ENCODE measurements at places on chromosomes 6 and 20. TPM values are rescaled to one million over a fixed set of nuclear protein-coding genes. Genes with fewer than 3 reads are reported as not detected.

GRCh38 chr20:48503166-48503815 lies 324.5 kb downstream of the PREX1 start:
- no peak for DNase-seq

DNA sequence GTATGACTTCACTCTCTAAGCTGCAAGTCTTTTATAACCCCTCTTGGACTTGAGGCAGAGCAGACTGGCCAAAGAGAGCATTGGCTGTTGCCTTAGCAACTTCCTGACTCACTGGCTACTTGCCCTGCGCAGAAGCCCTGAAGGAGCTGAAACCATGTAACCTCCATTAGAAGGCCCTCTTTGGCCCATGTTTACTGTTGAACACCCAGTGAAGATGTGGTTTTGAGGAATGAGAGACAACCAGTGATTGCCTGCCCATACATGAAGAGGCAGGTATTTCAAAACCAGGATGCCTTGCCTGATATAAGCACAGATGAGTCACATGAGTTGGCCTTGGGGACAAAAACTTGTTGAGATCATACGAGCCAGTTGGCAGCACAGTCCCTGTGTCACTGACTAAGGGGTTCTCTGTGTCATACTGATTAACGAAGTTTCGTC lies 182.5 kb downstream of the EDN1 start:
- peak; percentile 37 for DNase-seq

DNA sequence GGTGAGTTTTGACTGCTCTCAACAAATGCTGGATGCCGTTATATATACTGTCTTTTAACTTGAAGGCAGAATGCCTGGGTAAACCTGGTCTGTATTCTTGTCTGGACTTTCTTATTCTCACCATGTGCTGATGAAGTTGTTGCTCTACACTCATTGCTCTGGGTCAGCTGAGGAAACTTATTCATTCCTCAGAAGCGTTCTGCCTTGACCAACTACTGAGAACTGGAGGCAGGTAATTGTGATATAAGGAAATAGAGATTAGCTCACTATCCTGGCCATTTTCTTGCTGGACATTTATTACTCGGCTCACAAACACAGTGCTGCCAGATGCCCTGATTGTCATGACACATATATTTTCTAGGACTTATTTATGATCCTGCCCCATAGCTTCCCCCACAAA lies 103.6 kb downstream of the DNAH8 start:
- DNase-seq: no peak

DNA sequence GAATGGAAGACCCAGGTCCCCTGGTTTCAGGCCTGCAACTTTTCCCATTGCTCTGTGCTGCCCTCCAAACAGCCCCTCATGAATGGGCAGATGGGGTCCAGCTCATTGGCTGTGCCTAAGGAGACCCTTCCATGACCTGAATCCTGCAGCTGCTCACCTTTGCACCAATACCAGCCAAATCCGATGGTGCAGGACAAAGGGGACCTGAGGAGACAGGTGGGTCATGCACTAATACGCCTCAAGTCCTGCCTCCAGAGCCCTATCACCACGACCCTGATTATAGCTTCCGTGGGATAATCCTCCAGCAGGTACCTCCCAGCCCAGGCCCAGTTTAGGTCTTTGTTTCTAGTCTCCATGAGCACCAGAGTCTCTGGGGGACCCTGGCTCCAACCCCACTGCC lies 16.8 kb downstream of the TREM1 start:
- no peak for DNase-seq

- no peak for DNase-seq
Measured at GRCh38 chr20:48892891-48893290, 28.6 kb upstream of the ARFGEF2 start.

- DNase-seq: no peak
Measured at GRCh38 chr6:170403451-170403850, 96.9 kb downstream of the FAM120B start.

GRCh38 chr6:21967056-21967974 lies 329.5 kb downstream of the PRL start:
- no peak for DNase-seq

GRCh38 chr20:37711994-37712964 lies 18.4 kb downstream of the CTNNBL1 start:
- peak; percentile 38 for DNase-seq

DNA sequence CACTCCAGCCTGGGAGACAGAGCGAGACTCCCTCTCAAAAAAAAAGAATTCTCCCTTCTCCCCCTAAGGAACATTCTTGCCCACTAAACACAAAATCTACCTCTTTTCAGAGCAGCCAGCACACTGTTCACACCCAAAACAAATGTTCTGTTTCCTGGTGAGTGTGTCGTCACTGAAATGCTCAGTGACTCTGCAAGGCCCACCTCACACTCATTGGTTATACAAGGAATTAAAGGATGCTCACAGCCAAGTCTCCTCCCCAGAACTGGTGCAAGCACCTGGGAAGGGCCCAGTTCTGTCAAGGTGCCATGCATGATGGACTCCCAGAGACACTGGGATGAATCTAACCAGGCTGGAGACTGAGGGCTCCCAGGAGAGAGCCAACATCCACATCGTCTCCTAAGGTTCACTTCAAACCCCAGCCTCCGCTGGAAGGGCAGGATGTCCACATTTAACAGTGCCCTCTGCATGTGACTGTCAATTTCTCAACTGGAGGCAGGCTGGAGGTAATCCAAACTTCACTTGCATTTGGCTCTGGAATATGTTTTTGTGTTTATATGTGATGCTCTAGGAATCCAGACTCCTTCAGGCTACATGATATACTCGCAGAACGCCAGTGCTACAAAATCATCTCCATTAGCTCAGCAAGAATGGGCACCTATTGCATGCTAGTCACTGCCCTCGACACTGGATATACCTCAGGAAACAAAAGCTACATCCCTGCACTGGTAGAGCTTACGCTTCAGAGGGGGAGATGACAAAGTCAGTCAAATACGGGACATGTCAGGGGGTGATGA lies 7.1 kb downstream of the RRBP1 start:
- DNase-seq: no peak

- DNase-seq: no peak
Measured at GRCh38 chr6:137261361-137261760, 42.2 kb upstream of the IFNGR1 start.

GRCh38 chr20:12715991-12716680 lies 292.6 kb upstream of the SPTLC3 start:
- no peak for DNase-seq

DNA sequence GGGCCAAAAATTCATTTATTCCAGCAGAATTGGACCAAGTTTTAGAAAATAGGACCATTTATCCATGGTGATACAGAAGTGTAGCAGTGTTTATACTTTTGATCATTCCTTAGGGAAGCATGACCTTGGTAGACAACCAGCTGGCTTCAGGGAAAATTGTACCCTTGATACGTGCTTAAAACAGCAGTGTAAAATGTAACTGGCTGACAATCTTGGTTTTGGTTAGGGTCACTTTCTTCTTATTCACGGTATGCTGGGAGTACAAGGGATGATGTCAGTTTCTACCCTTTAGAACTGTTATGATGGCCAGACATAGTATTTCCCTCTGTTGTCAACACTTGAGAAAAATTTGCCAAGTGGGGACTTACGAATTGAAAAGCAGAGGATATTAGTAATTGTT lies 157.1 kb downstream of the BCKDHB start:
- no peak for DNase-seq

DNA sequence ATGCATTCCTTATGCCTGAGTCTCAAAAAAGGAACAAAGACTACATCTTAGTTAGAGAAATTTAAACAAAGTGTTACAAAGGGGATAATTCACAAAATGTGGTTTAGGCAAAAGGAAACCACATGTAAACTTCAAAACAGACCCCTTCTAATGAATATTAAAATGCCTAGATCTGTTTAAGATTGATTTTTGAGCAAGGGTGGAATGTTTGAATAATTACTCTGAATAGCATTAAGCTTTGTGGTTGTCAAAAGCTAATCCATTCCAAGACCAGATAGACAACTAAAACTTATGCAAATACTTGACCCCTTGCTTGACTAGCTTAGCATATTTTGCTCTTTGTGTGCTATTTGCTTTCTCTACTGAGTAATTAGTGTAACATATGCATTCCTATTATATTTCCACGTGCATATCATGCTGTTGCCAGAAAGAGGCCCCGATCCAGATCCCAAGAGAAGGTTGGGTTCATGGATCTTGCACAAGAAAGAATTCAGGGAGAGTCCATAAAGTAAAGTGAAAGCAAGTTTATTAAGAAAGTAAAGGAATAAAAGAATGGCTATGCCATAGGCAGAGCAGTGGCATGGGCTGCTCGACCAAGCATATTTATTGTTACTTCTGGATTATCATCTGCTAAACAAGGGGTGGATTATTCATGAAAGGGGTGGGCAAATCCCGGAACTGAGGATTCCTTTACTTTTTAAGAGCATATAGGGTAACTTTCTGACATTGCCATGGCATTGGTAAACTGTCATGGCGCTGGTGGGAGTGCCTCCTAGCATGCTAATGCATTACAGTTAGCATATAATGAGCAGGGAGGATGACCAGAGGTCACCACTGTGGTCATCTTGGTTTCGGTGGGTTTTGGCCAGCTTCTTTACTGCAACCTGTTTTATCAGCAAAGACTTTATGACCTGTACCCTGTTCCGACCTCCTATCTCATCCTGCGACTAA lies 1193.4 kb upstream of the EYS start:
- no peak for DNase-seq

DNA sequence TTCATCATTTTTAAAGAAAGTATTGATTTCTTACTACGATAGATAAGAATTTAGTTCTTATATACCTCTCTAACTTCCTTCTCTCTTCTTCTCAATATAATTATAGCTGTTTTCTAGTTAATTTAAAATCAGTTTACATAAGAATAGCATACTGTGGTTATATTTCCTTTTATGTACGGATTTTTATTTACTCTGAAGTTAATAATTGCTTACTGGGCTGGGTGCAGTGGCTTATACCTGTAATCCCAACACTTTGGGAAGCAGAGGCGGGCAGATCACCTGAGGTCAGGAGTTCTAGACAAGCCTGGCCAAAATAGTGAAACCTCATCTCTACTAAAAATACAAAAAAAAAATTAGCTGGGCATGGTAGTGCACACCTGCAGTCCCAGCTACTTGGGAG lies 9.7 kb downstream of the ACSS2 start:
- no peak for DNase-seq

DNA sequence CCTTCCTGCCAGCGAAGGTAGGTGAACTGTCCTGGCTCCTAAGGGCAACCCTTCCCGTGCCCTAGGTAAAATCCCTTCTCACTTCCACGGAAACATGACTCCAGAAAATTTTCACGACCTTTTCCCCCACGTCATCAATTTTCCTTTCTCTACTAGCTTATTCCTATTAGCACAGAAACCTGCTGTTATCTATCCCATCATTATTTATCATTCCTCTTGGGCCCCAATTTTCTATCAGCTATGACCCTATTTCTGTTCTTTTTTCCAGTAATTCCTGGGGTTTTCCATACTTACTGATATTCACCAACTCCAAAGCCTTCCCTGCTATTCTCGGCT lies 23.8 kb upstream of the GCM1 start:
- no peak for DNase-seq

GRCh38 chr6:126824226-126824625 lies 294.2 kb upstream of the RSPO3 start:
- no peak for DNase-seq

GRCh38 chr6:78476561-78476960 lies 390.8 kb upstream of the IRAK1BP1 start:
- DNase-seq: no peak

The SCGN gene
- 1.6 TPM for total RNA-seq

The BCAS1 gene
- total RNA-seq: not detected

The TCP11 gene
- total RNA-seq: not detected

The SLC22A3 gene
- total RNA-seq: 1.0 TPM
